ENCODE measurements at places on chromosomes 16 and 17. TPM values are rescaled to one million over a fixed set of nuclear protein-coding genes. Genes with fewer than 3 reads are reported as not detected.

The SPNS3 gene
- 1.9 TPM for total RNA-seq

The SMPD3 gene
- 0.99 TPM for total RNA-seq

The CDK3 gene
- 4.6 TPM for total RNA-seq

The SLC47A2 gene
- total RNA-seq: not detected

The YPEL2 gene
- 44.0 TPM for total RNA-seq

The TP53TG3 gene
- total RNA-seq: not detected

The CHD9 gene
- total RNA-seq: 32.4 TPM

The MEFV gene
- total RNA-seq: 0.81 TPM

The CCL4L2 gene
- 0.62 TPM for total RNA-seq

The PRSS27 gene
- total RNA-seq: 0.83 TPM

The FASN gene
- total RNA-seq: 126 TPM

The RNF112 gene
- total RNA-seq: 0.25 TPM

The CCL16 gene
- total RNA-seq: not detected

The MYL4 gene
- total RNA-seq: not detected

The SYNRG gene
- 91.9 TPM for total RNA-seq

The RUNDC3A gene
- total RNA-seq: 0.37 TPM

The MYLK3 gene
- total RNA-seq: not detected

The ASB16 gene
- total RNA-seq: not detected

The SCO1 gene
- total RNA-seq: 17.7 TPM

The CWC25 gene
- 69.6 TPM for total RNA-seq

The FOXO3B gene
- total RNA-seq: 4.6 TPM

The C16orf89 gene
- not detected for total RNA-seq

The KLHL10 gene
- total RNA-seq: not detected

The CEMP1 gene
- 0.23 TPM for total RNA-seq

The RCVRN gene
- not detected for total RNA-seq

The TEKT5 gene
- total RNA-seq: not detected

The RNF157 gene
- total RNA-seq: 43.5 TPM
